ENCODE measurements at places on chromosomes 11 and 22.

DNA sequence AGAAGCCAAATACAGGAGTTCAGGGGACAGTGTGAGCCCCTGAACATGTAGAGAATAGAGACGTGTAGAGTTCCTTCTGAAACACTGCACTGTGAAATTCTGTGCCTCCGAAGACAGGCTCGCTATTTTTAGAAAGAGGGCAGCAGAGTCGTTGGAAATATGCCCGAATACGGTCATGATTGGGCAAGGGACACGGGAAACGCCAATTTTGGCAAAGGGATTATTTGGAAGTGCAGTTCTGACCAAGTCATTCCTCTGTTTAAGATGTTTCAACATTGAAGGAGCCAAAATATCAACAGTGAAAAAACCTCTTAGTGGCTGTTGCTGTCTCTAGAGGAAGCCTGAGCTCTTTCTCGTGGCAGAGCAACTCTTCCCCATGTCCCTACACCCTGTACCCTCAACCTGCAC lies 9.5 kb upstream of the CBX6 start:
- no peak for DNase-seq

GRCh38 chr11:47570651-47571356 lies 5.4 kb downstream of the PTPMT1 start:
- DNase-seq: no peak

- DNase-seq: no peak
Measured at GRCh38 chr11:77146261-77147035, 18.4 kb downstream of the MYO7A start.

- DNase-seq: no peak
Measured at GRCh38 chr22:42560381-42560780, 6.6 kb downstream of the SERHL2 start.

GRCh38 chr11:11977206-11977938 lies 31.1 kb downstream of the DKK3 start:
- DNase-seq: peak; percentile 8

- no peak for DNase-seq
Measured at GRCh38 chr11:118699506-118700220, 20.2 kb upstream of the TREH start.

- DNase-seq: no peak
Measured at GRCh38 chr11:17400048-17400775, 11.8 kb upstream of the KCNJ11 start.

DNA sequence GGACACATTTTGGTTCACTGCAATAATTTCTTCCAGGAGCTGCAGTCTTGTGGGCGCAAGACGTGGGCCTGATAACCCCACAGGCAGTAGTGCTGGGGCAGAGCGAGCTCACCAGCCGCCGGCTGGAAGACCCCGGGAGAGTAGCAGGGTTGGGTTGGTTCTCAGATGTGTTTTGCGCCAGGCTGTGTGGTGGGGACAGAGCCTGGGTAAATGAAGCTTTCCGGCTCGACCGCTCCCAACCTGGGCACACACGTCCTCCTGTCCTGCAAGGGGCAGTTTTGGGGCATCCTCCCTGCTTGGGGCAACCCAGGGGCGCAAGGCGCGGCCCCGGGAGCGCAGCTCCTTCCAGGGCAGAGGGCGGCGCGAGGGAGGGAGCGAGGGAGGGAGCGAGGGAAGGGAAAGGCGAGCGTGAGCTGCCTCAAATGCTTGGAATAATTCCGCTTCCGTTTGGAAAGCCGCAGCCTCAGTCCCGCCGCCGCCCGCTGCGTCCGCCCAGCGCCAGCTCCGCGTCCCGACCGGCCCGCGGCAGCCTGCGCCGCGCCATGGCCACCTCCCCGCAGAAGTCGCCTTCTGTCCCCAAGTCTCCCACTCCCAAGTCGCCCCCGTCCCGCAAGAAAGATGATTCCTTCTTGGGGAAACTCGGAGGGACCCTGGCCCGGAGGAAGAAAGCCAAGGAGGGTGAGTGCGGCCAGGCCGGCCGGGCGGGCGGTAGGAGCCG lies at the start of gene PARVA:
PARVA (plus strand) TSS at position 466 of the 718 bp plus-strand sequence; CDS start at position 543, 77 bp downstream.
- DNase-seq: no peak

GRCh38 chr11:47216121-47216798 lies 1.5 kb downstream of the DDB2 start:
- DNase-seq: peak; percentile 42

GRCh38 chr11:86523738-86524619 lies 148.4 kb downstream of the ME3 start:
- no peak for DNase-seq

DNA sequence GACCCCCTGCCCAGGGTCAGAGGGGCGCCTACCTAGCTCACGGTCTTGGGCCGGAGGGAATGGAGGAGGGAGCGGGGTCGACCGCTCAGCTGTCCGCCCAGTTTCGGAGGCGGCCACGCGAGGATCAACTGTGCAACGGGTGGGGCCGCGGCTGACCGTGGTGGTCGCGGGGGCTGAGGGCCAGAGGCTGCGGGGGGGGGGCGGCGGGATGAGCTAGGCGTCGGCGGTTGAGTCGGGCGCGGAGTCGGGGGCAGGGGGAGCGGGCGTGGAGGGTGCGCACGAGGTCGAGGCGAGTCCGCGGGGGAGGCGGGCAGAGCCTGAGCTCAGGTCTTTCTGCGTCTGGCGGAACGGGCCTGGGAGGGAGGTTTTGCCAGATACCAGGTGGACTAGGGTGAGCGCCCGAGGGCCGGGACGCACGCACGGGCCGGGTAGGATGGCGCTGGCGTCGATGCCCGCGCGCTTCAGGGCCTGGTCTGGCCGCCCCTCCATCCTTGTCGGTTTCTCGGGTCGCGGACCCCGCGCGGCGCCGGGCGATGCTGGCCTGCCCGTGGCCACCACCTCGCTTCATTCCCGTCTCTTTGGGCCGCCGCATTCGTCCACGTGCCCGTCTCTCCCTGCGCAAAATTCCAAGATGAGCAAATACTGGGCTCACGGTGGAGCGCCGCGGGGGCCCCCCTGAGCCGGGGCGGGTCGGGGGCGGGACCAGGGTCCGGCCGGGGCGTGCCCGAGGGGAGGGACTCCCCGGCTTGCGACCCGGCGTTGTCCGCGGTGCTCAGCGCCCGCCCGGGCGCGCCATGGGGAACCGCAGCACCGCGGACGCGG lies at the start of gene DRD4:
DRD4 (plus strand) TSS at position 759 of the 822 bp plus-strand sequence; CDS start at position 795, 36 bp downstream.
- DNase-seq: no peak

DNA sequence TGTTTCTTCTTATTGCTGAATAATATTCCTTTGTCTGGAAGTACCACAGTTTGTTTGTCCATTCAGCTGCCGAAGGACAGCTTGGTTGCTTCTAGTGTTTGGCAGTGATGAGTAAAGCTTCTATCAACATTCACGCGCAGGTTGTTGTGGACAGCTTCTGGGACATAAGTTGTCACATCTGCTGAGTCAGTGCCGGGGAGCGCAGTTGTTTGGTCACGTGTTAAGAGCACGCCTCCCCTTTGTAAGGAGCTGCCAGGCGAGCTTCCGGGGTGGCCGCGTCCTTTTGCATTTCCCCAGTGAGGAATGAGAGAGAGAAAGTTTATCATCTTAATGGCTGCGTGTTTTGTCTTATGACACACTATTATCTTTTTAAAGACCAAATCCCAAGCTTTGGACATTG lies 30.3 kb downstream of the SAMM50 start:
- DNase-seq: no peak

- DNase-seq: no peak
Measured at GRCh38 chr11:125179895-125180294, 15.3 kb downstream of the PKNOX2 start.

GRCh38 chr11:75966537-75967287 lies 151.7 kb downstream of the UVRAG start:
- DNase-seq: no peak

- no peak for DNase-seq
Measured at GRCh38 chr22:30824711-30825110, 130.0 kb downstream of the OSBP2 start.

DNA sequence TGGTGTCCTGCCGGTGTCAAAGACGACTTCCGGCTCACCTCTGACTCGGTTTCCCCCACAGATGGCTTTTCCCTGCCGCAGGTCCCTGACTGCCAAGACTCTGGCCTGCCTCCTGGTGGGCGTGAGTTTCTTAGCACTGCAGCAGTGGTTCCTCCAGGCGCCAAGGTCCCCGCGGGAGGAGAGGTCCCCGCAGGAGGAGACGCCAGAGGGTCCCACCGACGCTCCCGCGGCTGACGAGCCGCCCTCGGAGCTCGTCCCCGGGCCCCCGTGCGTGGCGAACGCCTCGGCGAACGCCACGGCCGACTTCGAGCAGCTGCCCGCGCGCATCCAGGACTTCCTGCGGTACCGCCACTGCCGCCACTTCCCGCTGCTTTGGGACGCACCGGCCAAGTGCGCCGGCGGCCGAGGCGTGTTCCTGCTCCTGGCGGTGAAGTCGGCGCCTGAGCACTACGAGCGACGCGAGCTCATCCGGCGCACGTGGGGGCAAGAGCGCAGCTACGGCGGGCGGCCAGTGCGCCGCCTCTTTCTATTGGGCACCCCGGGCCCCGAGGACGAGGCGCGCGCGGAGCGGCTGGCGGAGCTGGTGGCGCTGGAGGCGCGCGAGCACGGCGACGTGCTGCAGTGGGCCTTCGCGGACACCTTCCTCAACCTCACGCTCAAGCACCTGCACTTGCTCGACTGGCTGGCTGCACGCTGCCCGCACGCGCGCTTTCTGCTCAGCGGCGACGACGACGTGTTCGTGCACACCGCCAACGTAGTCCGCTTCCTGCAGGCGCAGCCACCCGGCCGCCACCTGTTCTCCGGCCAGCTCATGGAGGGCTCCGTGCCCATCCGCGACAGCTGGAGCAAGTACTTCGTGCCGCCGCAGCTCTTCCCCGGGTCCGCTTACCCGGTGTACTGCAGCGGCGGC lies 5.5 kb downstream of the B3GNT6 start:
- no peak for DNase-seq

GRCh38 chr11:123174196-123175183 lies 20.6 kb downstream of the CLMP start:
- no peak for DNase-seq

GRCh38 chr11:37755521-37755920 lies 1157.5 kb upstream of the RAG2 start:
- DNase-seq: no peak

- DNase-seq: no peak
Measured at GRCh38 chr11:93193731-93194130, 4.1 kb downstream of the SLC36A4 start.

DNA sequence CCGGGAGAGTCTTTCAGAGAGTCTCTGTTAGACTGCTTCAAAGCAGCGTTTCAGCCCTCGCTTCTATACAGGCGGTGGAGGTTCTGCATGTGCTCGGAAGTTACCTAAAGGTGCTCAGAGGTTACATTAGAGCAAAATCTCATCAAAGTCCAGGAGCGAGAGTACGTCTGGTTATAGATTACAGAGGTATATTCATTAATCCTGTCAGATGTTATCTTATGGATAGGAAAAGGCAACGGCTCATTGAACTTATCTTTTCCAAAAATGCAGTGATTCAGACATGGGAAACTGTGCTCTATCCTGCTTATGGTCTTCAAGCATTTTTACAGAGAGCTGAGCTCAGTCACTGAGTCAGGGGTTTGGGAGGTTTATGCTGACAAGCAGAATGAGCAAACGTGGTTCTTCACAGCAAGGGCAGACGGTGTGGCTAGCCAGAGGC lies 9.1 kb upstream of the ZBED5 start:
- no peak for DNase-seq

GRCh38 chr22:47066616-47066905 lies 304.1 kb downstream of the TBC1D22A start:
- no peak for DNase-seq

- DNase-seq: peak; percentile 9
Measured at GRCh38 chr11:47857892-47858543, 9.9 kb upstream of the NUP160 start.

GRCh38 chr22:46564084-46564714 lies 26.8 kb upstream of the CELSR1 start:
- no peak for DNase-seq

DNA sequence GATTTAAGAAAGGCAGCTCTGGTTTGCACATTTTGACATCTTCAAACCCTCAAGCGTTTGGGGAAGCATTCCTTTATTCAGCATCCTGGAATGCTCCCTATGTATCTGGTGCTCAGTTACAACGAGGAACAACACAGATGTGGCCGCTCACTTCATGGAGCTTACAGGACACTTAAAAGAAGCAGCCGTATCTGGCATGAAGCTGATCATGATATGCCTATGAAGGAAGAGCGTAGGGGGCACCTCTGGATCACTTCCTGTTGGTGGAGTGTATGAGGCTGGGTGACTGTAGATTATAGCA lies 72.3 kb upstream of the TP53I11 start:
- no peak for DNase-seq

- DNase-seq: no peak
Measured at GRCh38 chr11:45272701-45273100, 13.4 kb downstream of the SYT13 start.

DNA sequence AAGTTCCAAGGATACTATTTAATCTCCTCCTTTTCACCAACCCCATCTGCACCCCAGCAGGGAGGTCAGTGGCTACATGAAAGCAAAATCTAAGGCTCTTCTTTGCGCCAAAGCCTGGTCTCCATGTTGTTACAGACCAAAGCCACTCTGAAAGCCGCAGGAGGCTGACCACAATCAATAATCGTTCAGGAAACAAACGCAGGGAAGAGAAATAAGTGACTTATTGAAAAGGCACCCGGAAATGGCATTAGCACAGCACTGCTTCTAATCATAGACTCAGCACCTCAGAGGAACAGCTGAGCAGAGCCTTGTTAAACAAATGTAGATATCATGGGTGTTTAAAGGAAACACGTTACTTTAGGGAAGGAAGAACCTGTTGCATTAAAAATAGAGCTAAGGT lies 183.9 kb downstream of the KIRREL3 start:
- no peak for DNase-seq

- no peak for DNase-seq
Measured at GRCh38 chr11:32358729-32359128, 76.6 kb downstream of the WT1 start.

DNA sequence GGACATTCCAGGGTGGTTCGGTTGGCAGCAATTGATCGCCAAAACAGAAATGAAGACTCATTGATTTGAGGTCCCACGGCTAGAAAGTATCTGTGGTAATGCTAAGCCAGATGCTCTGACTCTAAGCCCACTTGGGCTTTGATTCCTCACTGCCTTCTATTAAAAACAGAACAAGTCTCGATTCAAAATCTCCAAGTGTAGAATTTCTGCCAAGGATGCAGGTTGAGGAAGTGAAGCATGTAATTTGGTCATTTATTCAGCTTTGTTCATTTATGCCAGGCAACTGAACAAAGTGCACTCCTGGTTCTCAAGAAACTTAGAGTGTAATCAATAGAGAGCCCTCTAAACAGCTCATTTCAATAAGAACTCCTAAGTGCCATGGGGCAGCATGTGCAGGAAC lies 2.3 kb upstream of the CEP295 start:
- no peak for DNase-seq

Data from GOT3 (cell line).